Jurkat, Clone E6-1 (cell line): ENCODE measurements at places on chromosomes 4 and X.

- no peak for DNase-seq
Observed at GRCh38 chr4:52842792-52843191, 19.3 kb upstream of the RASL11B start.

GRCh38 chrX:18210470-18210869, 10.2 kb downstream of the BEND2 start:
- peak; percentile 1 for DNase-seq

GRCh38 chr4:28313729-28314713, 1453.4 kb downstream of the STIM2 start:
- no peak for DNase-seq

DNA sequence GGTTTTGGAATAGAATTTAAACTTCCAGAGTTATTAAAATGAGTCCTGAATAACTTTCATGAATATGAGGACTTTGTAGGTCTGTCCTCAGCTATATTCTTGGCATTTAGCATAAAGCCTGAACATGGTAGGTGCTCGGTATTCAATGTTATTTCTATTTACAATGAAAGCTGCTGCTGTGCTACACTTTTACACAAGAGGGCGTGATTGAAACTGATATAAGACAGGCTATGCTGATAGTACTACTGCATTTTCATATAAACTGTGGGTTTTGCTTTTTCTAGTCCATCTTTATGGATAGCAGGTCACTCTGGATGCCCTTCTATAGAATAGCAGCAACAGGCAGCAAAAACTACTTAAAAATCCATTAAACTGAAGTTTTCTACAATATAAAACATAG, 12.3 kb upstream of the GNPDA2 start:
- peak; percentile 6 for DNase-seq

DNA sequence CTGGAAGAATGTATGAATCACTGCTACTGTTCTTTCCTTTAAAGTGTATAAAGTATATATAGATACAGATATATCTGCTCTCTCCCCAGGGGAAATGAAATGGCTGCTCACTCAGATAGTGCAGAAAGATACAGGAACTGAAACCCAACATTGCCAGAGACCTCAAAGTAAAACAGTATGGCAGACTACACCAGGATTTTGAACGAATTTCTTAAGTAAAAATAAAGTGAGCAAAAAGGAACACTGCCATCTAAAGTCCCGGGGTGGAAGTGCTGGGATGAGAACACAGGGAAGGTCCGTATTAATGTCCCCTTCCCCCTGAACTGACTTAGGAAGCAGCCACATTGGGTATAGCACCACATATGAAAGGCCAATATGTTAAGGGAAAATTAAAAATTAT, 93.4 kb downstream of the TMA16 start:
- no peak for DNase-seq

DNA sequence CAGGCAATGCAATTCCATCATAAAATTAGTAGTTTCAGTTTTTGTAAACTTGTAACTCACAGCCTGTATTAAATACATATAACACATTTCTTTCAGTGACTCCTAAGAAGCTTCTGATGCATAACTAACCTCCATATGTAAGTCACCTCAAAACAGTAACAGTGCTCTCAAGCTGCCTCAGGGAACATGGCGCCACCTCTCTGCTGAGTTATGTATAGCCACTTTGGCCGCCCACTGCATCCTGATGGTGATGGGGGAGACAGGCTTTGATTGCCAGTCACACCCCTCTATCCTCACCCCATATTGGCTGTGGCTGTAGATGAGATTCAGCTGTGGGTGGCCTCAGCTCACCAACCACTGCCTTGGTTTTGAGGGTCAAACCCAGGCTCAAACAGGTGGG, 54.3 kb downstream of the LRBA start:
- no peak for DNase-seq

DNA sequence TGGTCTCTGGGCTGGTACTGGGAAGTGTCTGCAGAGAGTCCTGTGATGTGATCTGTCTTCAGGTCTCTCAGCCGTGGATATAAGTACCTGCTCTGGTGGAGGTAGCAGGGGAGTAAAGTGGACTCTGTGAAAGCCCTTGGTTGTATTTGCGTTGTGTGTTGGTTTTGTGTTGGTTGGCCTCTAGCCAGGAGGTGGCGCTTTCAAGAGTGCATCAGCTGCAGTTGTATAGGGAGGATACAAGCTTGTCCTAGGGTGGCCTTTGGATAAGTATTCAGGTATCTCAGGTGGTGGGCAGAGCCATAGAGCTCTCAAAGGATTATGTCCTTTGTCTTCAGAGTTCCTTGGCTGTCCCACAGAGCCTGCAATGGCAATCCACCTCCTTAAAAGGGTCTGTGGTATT, 111.6 kb downstream of the MAGEB17 start:
- peak; percentile 9 for DNase-seq

DNA sequence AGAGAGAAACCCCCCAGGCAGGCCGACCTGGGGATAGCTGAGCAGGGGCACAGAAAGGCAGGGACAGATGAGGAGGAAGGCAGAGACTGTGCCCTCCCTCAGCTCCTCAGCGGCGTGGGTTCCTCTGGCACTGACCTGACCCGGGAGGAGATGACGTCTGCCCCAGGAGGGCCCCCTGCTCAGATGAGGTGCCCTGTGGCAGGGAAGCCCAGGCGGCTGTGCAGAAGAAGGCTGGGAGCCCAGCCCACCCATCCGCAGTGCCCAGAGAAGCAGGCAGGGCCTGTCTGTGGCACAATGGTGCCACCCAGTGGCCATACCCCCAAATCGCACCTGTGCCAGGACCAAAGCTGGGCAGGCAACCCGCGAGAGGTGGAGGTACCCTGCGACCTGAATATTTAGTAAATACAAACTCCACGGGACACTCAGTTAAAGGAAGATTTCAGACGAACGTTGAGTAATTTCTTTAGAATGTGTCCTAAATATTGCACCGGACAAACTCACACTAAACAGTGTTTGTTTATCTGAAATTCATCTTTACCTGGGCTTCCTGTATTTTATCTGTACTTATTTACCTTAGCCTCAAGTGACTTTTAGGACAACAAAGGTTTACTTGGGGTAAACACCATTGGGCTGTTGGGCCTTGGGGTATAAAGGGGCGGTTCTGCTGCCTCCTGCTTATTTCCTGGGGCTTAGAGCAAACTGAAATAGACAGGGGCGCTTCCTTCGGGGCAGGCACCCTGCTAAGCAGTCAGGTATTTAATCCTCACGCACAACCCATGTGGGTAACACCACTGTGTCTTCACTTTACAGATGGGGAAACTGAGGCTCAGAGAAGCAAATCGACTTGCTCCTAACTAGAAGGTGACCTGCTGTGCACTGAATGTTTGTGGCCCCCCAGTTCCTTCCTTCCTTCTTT, 46.5 kb upstream of the HMX1 start:
- peak; percentile 29 for DNase-seq

DNA sequence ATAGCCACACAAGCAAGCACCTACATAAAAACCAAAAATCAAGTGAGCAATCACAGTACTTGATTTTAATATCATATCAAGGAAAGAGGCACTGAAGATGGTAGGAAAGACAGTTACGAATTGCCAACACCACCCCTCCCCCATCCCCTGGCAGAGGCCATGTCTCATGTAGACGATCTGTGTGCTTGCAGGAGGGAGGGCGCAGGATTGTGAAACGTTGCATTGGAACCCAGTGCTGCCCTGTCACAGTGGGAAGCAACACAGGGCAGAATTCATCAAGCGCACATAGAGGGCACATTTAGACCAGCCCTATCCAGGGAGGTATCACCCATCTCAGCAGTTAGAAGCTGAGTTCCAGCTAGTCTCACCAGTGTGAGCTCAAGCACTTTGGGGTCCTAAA, 359.8 kb downstream of the DMD start:
- DNase-seq: no peak

- DNase-seq: no peak
Observed at GRCh38 chr4:162016219-162016618, 147.6 kb downstream of the FSTL5 start.

DNA sequence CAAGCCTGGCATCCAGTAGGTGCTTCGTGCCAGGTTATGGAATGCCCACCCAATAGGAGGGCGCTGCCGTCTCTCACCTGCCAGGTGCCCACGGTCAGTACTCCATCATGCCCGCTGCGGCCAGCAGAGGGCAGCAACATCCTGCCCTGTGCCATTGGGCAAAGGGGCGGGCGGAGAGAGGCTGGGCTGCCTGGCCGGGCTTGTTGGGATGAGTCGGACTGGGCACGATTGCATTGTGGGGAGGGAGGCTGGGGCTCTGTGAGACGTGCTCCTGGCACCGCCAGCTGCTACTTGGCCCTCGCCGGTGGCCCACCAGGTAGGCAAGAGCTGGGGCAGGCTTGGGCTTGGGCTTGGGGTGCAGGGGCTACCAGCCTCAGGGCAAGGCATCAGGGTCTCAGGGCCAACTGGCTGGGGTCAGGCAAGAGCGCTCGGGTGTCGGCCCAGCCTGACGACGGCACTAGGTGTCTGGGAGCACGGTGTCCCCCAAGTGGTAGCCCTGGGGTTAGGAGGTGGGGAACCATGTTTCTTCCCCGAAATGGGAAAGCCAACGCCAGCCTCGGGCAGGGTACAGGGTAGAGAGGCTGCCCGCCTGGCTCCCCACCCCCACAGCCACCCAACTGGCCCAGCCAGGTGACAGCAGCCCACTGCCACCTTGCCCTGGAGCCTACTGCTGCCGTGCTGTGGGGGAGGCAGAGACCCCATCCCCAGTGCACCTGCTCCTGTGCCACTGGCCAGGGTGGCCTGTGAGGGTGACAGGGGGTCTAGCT, at the start of gene PLXNB3:
Gene PLXNB3, plus strand, starts transcription at position 261 of the 767 bp plus-strand sequence. CDS start 1,287 bp downstream, outside the sequence.
- DNase-seq: peak; percentile 26

GRCh38 chr4:113409181-113409580, 352.4 kb downstream of the CAMK2D start:
- DNase-seq: no peak

DNA sequence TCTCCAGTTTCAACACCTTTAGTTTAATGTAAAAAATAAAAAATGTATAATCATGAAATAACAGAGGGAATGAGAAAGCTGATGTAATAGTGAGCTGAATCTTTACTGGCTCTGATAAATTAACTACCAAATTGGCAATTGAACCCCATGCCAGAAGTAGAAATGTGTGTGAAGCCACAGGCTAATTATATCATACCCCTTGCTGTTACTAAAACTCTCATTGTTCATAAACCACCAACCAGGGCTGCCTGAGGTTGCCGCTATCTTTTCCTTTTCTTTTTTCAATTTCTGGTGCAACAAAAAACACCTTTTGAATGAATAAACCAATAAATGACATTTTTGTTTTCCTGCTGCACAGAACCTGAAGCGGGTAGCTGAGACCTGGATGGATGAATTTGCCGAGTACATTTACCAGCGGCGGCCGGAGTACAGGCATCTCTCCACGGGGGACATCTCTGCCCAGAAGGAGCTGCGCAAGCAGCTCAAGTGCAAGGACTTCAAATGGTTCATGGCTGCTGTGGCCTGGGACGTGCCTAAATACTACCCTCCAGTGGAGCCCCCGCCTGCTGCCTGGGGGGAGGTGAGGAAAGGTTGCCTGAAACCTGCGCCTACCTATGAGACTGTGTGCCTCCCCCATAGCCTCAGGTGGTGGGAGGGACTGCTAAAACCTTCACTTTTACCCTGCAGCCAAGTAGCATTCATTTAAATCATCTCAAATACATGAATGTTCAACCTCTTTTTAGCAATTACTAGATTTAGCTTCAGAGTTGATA, 216.7 kb upstream of the GALNT7 start:
- no peak for DNase-seq

- no peak for DNase-seq
Observed at GRCh38 chr4:122968227-122968812, 45.9 kb upstream of the NUDT6 start.

DNA sequence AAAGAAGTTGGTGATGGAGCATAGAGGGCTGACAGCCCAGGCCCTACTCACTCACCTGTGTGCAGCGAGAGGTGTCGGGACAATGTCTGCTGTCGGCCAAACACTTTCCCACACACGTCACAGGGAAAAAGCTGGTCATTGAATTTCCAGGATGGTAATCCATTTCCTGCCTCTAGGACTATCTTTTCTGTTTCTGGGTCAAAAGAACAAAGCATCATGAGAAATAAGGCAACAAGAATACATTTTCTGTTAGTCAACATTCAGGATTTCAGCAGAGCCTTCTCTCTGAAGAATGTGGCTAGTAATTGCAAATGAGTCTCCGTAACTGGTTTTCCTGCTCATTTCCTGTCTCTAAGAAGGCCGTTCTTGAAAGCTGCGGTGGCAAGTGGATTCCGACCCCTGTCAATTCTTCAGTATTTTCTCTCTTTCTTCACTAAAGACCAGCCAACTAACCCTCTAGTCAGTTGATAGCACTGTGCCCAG, 99.4 kb downstream of the C4orf51 start:
- no peak for DNase-seq

DNA sequence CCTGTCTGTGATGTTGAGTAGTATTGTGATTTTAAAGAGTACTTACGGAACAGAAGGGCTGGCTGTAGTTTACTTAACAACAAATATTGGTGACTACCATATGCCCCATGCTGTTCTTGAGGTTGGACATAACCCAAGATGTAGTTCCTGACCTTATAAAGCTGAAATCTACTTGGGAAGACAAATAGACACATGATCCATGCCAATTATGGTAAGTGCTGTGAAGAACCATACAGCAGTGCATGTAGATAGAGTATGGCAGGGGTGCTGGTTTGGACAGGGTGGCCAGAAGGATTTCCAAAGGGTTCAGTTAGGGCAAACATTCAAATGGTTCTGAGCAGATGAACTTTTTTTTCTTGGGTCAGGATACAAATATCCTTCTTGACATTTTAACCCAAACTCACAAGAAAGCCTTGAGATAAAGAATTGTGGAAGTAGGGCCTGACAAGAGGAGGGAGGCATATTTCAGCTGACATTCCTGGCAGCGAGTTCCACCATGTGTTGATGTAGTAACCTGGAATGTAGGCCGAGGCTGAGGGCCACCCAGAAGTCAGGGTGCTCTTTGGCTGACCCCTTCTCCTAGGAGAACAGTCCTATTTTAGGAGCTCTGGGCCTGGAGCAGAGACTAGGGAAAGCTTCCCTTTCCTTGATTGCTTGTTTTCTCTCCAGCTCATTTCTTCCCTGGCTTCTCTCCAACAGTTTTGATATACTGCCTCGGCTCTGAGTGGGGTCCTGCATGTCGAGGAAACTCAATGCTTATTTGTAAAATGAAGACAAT, 74.2 kb downstream of the FREM3 start:
- no peak for DNase-seq

- no peak for DNase-seq
Observed at GRCh38 chr4:1766106-1767060, 26.7 kb upstream of the FGFR3 start.

- DNase-seq: no peak
Observed at GRCh38 chr4:153013202-153013977, 77.3 kb downstream of the FHDC1 start.

- no peak for DNase-seq
Observed at GRCh38 chr4:142600952-142601351, 245.1 kb downstream of the INPP4B start.

GRCh38 chr4:172202480-172203076, 389.4 kb downstream of the GALNTL6 start:
- DNase-seq: peak; percentile 31

DNA sequence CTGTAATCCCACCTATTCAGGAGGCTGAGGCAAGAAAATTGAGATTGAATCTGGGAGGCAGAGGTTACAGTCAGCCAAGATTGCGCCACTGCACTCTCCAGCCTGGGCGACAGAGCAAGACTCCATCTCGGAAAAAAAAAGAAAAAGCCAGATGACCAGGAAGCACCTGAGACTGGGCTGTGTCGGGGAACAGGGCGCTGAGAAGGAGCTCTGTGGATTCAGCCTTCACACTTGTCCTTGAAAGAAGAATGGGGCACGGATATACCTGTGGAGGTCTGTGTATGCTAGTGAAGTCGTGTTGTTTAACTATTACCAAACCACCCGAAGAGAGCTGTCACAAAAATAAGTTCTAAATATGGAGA, 39.3 kb upstream of the TADA2B start:
- no peak for DNase-seq

- DNase-seq: peak; percentile 20
Observed at GRCh38 chrX:16671005-16671404, 21.0 kb downstream of the S100G start.
